ENCODE measurements at places on chromosomes 4 and X.

DNA sequence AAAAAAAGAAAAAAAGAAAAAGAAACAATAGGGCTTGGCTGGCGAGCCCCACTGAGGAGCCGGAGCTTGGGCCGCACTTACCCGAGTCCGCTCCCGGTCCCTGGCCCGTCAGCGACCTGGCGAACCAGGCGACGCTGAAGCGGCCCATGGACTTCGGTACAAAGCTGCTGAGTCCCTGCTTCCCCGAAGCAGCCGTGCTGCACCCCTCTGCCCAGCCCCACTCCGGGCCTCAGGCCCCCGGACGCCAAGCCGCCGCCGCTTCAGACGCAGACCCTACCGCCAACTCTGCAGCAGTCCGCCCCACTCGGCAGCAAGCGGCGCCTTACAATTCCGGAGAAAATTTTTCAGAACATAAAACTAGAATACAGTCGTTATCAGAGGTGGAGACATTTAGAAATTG lies 300.5 kb downstream of the OPHN1 start:
- no peak for DNase-seq

GRCh38 chr4:79466621-79467020 lies 58.6 kb upstream of the GK2 start:
- peak; percentile 49 for DNase-seq

DNA sequence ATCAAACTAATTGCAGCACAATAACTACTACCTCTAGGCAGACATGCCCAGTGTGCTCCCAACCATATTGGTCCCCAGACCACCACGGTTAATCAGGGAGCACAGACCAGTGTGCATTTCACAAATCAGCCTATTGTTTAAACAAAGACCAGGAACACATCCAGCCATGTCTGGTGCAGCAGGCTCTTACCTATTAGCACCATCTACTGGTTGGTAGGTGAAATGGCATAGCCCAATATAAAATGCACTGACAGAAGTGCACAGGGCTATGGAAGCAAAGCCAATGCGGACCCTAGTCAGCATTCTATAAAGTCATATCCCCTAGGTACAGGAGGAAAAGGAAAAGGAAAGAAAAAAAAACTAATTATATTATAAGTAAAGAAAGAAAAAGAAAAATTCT lies 15.5 kb upstream of the CYLC1 start:
- DNase-seq: no peak

DNA sequence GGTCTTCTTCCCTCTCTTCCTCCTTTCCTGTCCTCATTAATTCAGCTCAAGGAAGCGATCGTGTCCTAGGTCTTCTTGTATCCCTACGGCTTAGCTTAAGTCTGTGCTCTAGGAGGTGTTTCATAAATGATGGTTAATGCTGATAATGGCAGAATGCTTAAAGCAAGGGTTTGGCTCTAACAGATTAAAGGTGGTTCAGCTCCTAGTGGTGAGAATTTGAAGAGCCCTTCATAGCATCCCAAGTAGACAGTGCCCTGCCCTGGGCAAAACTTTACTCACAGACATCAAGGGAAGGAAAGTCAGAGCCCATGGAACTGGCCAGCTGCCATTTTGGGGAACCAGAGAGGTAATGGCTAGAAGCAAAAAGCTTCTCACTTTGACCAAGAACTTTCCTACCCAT lies 47.0 kb upstream of the PGRMC1 start:
- peak; percentile 4 for DNase-seq

DNA sequence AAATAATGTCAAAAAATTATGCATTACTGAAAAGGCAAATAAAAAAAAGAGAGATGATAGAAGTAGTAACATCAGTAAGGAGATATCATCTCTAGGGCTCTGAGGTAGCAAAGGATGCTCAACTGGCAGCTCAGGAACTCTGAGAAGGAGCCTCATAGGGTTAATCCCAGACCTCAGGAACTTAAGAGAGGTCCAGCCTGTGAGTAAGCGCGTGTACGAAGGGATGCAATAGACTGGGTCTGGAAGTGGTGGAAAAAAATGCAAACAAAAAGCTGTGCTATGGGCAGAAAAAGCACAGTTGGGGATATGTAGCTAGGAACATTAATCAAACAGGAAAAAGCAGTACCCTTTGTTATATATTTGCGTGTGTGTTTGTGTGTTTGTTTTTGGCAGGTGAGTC lies 282.0 kb downstream of the GALNTL6 start:
- DNase-seq: peak; percentile 22

DNA sequence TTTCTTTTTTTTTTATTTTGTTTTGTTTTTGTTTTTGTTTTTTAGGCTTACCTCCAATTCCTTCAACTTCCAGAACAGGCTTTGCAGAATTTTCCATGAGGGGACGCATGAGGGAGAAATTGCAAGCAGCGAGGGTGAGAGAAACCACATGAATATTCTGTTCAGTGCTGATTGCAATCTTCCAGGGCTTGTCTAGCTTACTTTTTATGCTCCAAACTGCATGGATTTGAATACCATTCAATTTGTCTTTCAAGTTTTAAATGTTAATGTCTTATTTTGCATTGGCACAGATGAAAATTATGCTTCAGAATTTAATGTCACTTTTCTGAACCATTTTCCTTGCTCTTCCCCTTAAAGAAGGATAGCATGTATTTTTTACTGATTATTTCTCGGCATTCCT lies 32.7 kb downstream of the CC2D2A start:
- DNase-seq: no peak

DNA sequence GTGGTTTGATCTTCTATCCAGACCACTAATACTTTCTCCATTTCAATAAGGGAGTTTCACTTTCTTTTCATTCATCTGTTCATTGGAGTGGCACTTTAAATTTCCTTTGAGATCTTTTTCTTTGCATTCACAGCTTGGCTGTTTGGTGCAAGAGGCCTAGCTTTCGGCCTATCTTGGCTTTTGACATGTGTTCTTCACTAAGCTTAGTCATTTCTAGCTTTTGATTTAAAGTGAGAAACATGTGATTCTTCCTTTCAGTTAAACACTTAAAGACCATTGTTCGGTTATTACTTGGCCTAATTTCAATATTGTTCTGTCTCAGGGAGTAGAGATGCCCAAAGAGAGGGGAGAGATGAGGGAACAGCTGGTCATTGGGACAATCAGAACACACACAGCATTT lies 24.3 kb downstream of the CXCL13 start:
- DNase-seq: no peak

GRCh38 chr4:70855464-70855863 lies 15.8 kb upstream of the GRSF1 start:
- no peak for DNase-seq

DNA sequence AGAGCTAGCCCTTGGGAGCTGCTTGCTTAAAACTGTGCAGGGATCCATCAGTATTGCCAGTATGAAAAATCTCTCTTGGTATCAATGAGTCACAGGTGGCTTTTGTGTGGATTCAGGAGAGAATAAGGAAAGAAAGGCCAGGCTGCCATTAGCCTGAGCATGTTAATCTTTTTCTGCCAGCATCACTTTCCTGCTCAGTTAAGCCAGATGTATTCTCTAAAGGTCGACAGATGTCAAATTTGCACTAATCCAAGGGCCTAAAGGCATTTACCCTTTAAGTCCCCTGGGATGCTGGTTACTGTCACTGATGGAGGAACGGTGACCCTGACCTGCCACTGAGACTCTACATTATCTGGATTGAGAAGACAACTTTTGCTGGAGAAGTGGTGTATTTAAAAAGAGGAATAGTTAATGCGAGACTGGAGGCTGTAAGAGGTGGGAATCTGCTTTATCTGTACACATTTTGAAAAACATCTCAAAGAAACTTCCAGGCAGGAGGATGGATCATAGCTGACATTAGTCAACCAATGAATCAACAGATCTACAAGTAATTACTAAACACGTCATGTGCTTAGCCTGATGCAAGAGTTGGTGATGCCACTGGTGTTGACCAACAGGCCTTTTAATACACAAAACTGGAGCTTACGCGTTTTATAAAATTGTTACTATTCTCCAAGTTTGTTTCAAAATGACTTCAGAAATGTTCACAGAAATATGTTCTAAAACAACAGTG lies 241.4 kb upstream of the ANXA3 start:
- DNase-seq: no peak

DNA sequence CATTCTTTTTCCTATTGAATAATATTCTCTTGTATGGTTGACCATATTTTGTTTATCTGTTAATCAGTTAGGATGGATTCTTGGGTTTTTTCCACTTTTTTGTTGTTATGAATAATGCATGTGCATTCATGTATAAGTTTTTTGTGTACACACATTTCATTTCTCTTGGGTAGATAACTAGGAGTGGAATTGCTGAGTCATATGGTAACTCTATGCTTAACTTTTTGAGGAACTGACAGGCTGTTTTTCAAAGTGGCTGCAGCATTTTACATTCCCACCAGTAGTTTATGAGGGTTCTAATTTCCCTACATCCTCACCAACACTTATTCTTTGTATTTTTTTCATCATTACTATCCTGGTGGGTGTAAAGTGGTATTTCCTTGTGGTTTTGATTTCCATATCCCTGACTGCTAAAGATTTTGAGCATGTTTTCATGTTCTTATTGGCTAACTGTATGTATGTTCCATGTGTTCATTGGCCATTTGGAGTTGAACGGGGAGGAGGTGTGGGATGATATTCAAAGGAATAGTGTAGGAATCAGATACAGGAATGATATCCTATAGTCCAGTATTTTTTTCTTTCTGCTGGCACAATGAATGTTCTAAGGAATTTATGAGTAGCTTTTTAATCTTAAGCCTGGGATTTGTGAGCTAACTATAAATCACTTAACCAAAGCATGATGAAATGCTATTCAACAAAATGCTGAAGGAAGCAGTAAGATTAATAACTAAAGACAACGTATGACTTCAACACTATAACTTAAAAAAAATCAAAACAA lies 114.3 kb downstream of the AMELX start:
- peak; percentile 73 for DNase-seq

Measured in fibroblast of upper back skin (primary cell).